ENCODE measurements at places on chromosomes 2 and 18.

GRCh38 chr2:155872396-155872795 lies 460.1 kb downstream of the NR4A2 start:
- no peak for DNase-seq

- DNase-seq: peak; percentile 51
These were observed 32.8 kb downstream of the FAM124B start for GRCh38 chr2:224369028-224369632.

- DNase-seq: no peak
These were observed 351.0 kb downstream of the PIK3C3 start for GRCh38 chr18:42305869-42306593.

GRCh38 chr2:102282678-102283091 lies 28.7 kb upstream of the IL1RL1 start:
- no peak for DNase-seq

GRCh38 chr2:189144700-189145211 lies 34.8 kb downstream of the COL5A2 start:
- no peak for DNase-seq

- DNase-seq: no peak
These were observed 120.0 kb downstream of the GALR1 start for GRCh38 chr18:77369644-77370043.

GRCh38 chr2:142286618-142287017 lies 155.8 kb upstream of the LRP1B start:
- no peak for DNase-seq

- no peak for DNase-seq
These were observed 18.0 kb downstream of the SUCLG1 start for GRCh38 chr2:84441036-84441435.

- DNase-seq: no peak
These were observed 1.8 kb upstream of the NFATC1 start for GRCh38 chr18:79393635-79394533.
